NCI-H1694 (cell line): ENCODE measurements at places on chromosomes 3 and 15.

- DNase-seq, result no peak
Measured at GRCh38 chr3:44926172-44926571, 49.8 kb downstream of the ZDHHC3 start.

DNA sequence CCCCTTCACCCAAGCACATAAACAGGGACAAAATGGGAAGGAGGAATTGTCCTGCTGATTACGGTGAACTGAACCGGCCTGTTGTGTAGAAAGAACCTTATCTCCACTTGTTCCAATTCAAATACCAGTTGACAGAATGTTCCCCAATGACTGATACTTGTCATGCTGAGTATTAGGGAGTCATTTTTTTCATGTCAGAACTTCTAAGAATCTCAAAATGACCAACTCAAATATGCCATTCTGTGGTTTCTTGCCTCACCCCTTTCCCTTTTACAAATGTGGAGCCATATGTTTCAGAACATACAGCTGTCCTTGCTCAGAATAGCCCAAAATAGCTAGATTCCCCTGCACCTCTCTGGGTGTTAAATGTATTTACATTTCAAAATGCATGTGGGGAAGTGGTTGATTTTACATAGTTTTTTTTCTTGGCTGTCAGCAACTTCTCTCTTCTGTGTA, 405.9 kb upstream of the TBL1XR1 start:
- DNase-seq, result no peak

DNA sequence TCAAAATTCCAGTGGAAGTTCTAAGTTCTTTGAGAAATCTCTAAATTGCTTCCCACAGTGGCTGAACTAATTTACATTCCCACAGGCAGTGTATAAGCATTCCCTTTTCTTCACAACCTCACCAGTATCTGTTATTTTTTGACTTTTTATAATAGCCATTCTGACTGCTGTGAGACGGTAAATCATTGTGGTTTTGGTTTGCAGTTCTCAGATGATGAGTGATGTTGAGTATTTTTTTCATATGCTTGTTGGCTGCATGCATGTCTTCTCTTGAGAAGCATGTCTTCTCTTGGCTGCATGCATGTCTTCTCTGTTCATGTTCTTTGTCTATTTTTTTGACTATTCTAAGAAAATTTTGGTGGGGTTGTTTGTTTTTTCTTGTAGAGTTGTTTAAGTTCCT, 499.6 kb upstream of the CCDC54 start:
- no peak for DNase-seq

DNA sequence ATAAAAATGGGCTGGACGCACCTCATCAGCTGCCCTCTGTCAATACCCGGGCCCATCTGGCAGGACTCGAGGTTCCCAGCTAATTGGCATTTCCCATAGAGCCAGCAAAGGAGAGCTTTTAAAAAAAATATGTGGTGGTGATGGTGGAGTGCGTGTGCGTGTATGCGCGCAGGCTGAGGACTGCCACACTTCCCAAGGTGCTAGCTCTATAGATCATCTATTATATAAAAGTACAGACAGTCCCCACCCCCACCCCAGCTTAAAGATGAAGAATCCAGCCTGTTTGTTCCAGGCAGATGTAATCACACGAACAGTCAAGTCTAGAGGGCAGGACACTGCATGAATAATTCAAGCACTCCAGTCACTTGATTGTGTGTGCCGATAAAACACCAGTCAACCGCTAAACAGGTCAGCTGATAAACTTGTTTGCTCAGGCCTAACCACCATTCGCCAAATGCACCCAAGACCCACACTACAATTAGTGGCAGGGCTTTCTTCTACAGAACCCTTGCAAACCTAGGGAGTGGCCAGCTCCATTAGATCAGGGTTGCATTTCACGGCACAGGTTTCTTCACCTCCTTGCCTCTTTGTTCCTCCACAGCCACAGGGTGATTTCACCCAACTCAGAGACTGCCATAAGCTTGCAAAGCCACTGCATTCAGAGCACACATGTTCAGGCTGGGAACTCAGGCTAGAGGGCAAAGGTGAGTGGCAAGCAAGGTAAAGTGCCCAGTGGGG, 5.8 kb downstream of the TLE3 start:
- DNase-seq, result peak; percentile 18

- DNase-seq, result no peak
Measured at GRCh38 chr3:156655819-156656550, 18.4 kb upstream of the TIPARP start.

- DNase-seq, result peak; percentile 45
Measured at GRCh38 chr15:93052090-93052879, 36.7 kb downstream of the RGMA start.

DNA sequence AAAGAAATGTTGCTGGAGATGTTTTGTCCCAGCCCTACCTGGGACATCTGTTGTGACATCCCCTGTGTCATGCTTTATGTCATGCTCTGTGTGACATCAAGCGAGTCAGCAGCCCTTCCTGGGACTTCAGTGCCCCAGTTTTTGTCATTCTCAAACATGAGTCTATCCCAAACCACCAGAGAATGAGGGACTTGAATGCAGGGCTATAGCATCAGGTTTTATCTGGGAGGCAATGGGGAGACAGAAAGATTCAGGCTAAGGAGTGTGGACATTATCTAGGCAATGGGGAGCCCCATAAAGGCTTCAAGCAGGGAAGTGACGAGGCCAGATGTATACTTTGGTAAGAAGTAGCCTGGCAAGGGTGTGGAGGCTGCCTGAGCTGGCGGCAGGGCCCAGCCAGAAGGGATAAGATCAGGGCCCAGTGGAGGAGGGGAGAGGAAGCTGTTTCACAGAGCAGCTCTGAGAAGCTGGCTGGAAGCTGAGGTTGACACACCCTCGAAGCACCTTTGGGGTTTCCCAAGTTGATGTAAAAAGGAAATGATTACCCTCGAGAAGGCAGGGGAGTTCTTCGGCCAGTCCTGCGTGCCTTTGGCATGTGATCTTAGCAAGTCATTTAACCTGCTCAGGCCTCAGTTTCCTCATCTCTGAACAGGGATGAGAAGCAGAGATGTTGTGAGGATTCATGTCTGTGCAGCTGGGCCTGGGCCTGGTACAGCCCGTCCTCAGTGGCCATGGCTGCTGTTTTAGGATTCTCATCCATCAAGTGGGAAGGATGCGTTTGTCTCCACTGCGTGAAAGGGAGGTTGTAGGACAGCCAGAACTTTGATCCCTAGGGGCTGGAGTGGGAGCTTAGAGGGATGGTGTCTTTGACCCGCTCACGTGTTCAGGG, 34.3 kb downstream of the IRAK2 start:
- no peak for DNase-seq

GRCh38 chr3:16486951-16487480, 26.5 kb downstream of the RFTN1 start:
- DNase-seq, result no peak

DNA sequence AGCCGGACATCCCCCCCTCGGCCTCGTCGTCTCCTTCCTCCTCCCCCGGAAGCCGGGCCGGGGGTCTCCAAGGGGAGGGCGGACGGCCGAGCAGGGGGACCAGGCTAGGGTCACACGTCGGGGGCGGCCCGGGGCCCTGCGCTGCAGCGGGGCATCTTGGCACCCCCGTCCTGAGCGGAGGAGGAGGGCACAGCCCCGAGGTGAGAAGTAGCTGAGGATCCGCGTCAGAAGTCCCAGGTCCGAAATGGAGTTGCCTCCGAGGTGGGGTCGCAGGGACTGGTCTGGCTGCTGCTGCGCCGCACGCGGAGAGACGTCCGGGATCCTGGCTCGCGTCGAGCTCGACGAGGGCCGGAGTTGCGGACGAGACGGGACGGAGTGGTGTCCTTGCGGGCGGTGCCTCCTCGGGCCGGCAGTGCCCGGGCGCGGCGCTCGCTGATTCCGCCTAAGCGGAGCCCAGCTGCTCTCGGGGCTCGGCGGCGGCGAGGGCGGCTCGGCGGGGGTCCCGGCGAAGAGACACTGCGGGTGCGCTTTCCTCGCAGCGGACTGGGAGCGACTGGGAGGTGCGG, at the start of gene ADCY5:
Gene ADCY5 (minus strand): TSS at position 555 of the 566 bp plus-strand sequence. CDS start 545 bp downstream, at position 10.
- DNase-seq, result no peak

DNA sequence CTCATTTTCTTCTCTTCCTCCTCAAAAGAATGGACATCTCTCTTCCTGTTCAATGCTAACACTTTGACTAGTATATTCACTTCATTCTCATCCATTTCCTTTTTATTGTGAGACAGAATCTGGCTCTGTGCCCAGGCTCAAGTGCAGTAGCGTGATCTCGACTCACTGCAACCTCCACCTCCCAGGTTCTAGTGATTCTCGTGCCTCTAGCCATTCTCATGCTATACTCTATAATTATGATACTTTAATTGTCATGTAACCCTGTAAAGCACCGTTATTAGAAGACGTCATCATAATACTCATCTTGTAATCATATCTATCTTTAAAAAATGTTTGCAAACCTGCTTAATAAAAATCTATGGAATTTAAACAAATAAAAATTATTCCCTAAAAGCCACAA, 107.0 kb downstream of the SHOX2 start:
- DNase-seq, result no peak

- no peak for DNase-seq
Measured at GRCh38 chr3:117036259-117036799, 326.8 kb downstream of the TUSC7 start.

DNA sequence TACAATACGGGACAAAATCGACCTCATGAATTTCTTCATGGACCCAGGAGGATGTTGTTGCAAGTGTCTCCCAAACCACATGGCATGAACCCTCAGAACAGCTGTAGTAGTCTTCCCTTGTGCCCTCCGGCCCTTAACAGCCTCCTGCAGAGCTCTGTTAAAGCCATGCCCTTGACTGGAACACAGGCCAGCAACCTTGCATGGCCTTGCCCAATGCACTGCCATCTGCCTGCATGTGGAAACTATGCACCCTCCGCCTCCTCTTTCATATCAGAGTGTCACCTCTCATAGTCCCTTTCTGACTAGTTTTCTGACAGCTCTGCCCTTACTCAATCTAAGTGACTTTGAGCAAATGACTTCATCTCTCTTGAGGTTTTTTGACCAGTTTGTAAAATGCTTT, 39.4 kb upstream of the TRIM71 start:
- no peak for DNase-seq

DNA sequence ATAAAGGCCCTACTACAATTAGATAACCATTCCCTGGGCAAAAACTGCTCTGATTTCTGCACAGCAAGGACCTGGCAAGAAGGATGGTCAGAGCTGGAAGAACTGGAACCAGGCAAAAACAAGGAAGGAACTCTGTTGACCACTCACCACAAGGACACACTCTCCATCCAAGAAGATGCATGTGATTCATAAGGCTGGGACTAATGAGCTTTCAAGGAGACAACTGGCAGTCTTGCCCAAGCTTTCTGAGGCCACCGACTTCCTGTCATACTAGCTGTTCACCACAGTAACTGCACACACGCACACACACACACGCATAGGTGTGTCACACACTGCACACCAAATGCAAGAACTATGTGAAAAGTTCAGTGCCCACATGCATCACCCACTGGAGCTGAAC, 256.6 kb downstream of the OCA2 start:
- DNase-seq, result no peak

- DNase-seq, result peak; percentile 20
Measured at GRCh38 chr15:78364233-78364632, 24.1 kb downstream of the CRABP1 start.

DNA sequence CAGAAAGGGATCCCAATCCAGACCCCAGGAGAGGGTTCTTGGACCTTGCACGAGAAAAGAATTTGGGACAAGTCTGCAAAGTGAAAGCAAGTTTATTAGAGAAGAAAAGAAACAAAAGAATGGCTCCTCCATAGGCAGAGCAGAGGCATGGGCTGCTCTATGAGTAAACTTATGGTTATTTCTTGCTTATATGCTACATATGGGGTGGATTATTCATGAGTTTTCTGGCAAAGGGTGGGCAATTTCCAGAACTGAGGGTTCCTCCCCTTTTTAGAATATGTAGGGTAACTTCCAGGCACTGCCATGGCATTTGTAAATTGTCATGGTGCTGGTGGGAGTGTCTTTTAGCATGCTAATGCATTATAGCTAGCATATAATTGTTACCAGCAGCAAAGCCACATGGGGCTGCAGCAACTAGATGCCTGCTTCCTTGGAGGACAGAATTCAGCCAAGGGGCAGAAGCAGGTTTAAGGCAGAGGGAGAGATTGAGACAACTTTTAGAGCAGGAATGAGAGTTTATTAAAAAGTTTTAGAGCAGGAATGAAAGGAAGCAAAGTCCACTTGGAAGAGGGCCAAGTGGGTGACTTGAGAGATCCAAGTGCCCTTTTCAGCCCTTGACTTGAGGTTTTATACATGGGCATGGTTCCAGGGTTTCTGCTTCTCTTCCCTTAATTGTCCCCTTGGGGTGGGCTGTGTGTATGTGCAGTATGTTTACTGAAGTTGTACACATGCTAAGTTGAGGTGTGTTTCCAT, 41.3 kb downstream of the METTL6 start:
- no peak for DNase-seq

DNA sequence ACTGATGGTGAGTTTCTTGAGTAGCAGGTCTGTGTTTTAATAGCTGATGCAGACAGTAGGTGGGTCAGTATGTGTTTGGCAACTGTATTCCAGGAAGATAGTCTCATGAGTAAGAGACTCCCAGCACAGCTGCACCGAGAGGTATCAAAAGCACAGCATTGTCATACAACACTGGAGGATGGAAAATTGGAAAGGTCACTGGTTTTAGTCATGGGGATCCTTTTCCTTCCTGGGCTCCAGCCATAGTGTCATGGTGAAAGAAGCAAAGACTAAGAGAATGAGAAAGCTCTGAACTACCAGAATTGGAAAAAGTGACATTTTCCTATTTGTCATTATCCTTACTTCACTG, 61.5 kb downstream of the P3H2 start:
- DNase-seq, result no peak

DNA sequence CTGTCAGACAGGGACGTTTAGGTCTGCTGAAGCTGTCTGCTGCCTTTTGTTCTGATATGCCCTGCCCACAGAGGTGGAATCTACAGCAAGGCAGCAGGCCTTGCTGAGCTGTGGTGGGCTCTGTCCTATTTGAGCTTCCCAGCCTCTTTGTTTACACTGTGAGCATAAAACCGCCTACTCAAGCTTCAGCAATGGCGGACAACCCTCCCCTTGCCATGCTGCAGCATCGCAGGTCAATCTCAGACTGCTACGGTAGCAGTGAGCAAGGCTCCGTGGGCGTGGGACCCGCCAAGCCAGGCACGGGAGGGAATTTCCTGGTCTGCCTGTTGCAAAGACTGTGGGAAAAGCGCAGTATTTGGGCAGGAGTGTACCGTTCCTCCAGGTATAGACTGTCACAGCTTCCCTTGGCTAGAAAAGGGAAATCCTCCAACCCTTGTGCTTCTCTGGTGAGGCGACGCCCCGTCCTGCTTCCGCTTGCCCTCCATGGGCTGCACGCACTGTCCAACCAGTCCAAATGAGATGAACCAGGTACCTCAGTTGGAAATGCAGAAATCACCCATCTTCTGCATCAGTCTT, 71.4 kb downstream of the SPSB4 start:
- no peak for DNase-seq
